Common myeloid progenitor, CD34-positive (primary cell): ENCODE measurements at places on chromosomes 4 and X.
A peak's percentile ranks its signal among the peaks of the same experiment; 100 is the strongest.

- peak; percentile 80 for DNase-seq
These were observed 106.3 kb downstream of the LINC00632 start for GRCh38 chrX:140815868-140816267.

DNA sequence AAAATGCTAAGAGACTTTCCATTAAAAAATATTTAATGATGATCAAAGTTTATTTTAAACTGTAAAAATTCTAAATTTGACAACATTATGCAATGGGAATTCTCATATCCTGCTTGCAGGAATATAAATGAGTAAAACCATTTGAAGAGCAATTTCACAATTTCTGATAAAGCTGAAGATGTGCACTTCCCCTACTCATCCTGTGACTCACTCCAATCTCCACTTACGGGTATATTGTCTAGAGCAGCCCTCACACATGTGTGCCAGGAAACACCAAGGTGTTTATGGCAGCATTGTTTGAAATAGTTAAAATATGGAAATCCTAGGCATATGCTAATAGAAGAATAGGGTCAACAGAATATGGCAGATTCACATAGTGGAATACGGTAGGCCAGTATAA lies 158.4 kb downstream of the PDHA2 start:
- DNase-seq = no peak

GRCh38 chr4:160399826-160400225 lies 1296.9 kb downstream of the RAPGEF2 start:
- no peak for DNase-seq

GRCh38 chr4:17436750-17437090 lies 75.2 kb downstream of the QDPR start:
- no peak for DNase-seq

DNA sequence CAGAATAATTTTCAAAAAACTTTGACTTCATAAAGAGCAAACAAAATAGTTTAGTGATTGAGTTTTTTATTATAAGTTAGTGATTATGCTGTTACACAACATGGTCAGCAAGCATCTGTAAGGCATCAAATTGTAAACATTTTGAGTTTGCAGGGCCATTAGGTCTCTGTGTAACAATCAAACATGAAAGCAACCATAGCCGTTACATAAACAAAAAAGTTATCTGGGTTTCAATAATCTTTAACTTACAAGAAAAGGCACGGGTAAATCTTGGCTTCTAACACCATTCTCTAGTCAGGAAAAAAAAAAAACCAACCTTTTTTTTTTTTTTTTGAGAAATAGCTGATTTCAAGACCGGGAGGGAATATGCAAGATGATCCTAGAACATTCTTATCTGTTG lies 1941.1 kb downstream of the PCDH7 start:
- DNase-seq = no peak
